ENCODE measurements at places on chromosomes 2 and 18. TPM values are rescaled to one million over a fixed set of nuclear protein-coding genes. Genes with fewer than 3 reads are reported as not detected.

Gene CAVIN2
- total RNA-seq = 11.9 TPM

Gene EIF2B4
- 59.1 TPM for total RNA-seq

Gene LINC00305
- total RNA-seq = not detected

Gene CHST9
- not detected for total RNA-seq

Measured in A549 treated with DMSO at 1 μM for 4 hours (cell line).